Stimulated activated CD4-positive, alpha-beta T cell treated with anti-CD3 and anti-CD28 coated beads, Interleukin-1b, Interleukin-23, amount 100 ng/mL, for 1 hour (primary cell): ENCODE measurements at places on chromosomes 4 and X.

GRCh38 chrX:148958901-148959300, 458.5 kb downstream of the AFF2 start:
- DNase-seq: no peak

GRCh38 chrX:1841746-1842145, 226.9 kb downstream of the ASMT start:
- no peak for DNase-seq

DNA sequence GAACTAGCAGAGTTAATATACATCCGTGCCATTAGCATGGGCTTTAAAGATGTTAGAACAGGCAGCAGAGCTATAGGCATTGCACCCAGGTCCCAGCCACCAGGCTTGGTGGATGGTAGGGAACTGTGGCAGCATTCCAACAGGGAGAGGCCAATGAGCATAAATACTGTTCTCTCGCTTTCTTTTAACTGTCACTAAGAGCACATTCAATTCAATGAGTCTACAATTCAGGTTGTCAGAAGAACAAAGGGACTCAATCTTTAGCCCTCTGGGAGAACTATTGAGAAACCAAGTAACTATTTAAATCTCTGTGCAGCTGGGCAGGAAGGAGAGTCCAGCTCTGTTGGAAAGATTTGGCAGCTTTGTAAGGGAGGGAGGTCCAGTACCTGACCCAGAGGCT, 165.6 kb downstream of the CHIC1 start:
- DNase-seq: no peak

DNA sequence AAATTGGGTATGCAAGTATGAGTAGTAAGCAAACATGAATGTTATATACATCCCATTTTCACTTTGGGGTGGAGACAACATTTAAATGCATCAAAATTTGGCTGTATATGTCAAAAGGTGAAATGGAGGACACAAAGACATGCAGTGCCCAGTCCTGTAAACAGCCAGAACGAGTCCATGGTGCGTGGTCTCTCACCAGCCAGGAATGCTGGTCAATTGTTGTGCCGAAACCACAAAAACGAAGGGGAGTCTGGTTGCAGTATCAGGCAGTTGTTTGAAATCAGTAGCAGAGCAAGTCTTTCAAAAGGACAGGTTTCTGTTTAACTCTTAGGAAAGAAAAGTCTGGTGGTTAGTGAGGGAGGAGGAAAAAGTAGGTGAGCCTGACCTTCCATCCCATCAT, 22.3 kb upstream of the RNF150 start:
- DNase-seq: no peak

GRCh38 chr4:182413550-182413949, 170.3 kb downstream of the TENM3 start:
- no peak for DNase-seq
